ENCODE measurements at places on chromosomes 13 and 19. TPM values are rescaled to one million over a fixed set of nuclear protein-coding genes. Genes with fewer than 3 reads are reported as not detected.
A peak's percentile ranks its signal among the peaks of the same experiment; 100 is the strongest.

GRCh38 chr13:74305876-74306275 lies 171.7 kb upstream of the KLF12 start:
- DNase-seq = no peak

- peak; percentile 92 for DNase-seq
Measured at GRCh38 chr19:39031368-39032062, 834 bp downstream of the FBXO27 start.

The PSG6 gene
- not detected for total RNA-seq

DNA sequence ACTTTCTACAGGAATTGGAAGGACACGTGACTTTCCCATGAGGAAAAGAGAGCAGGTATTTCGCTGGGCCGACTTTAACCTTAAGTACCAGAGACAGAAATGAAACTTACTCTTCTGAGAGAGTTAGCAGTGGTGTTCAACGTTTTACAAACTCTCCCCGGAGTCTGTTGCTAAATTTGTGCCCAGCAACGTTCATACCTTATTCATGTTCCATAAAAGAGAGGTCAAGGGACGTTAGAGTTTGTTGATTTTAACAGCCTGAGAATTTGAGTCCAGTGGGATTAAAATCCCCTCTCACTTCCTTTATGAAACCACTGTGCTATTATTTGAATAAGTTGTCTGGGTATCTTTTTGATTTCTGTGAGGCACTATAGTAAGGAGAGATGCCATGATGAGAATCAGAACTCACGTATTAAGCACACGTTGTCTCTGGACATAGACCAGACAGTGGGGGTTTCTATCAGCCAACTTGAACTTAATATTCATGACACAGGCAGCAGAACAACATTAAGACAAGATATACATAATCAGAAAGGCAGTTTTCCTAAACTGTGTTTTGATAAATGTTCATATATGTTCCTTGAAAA lies 33.4 kb downstream of the SPRY2 start:
- no peak for DNase-seq

GRCh38 chr13:98307463-98308085 lies 130.5 kb upstream of the RNF113B start:
- DNase-seq = no peak

- peak; percentile 88 for DNase-seq
Measured at GRCh38 chr13:98482476-98483444, 94.1 kb downstream of the STK24 start.

DNA sequence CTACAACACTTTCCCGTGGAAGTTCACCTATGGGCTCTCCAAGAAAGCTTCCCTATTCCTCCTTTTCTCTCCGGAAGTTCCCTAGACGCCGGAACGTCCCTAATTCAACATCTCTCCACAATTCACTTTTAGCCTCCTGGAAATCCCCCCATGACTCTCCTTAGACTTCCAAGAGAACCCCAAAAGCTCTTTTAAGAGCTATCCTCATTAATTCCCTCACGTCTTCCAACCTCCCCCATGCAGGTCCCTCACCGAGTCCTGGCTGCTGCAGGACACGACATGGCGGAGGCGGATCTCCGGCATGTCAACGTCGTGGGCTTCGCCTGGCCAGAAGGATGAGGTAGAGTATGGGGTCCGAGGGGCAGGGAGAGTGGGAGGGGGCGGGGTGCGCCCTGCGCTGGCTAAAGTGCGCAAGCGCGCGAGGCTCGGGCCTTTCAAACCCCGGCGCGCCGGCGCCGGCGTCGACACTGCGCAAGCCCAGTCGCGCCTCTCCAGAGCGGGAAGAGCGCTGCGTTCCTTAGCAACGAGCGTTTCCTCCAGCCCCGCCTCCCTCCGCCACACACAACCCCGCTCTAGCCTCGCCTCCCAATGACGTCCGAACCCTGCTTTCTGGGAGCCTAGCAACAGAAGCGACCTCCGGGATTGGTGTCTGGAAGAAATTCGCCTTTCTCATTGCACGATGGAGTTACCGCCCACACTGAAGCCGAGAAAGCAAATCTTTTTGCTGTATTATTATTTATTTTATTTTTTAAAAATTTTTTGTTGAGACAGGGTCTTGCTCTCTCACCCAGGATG lies at the start of the genes PINLYP and XRCC1:
Gene PINLYP (plus strand): TSS at position 646 of the 795 bp plus-strand sequence. CDS start 1,391 bp downstream, outside the sequence.
Gene XRCC1 (minus strand): TSS at position 372 of the 795 bp plus-strand sequence. CDS start 69 bp downstream, at position 303.
- peak; percentile 98 for DNase-seq

DNA sequence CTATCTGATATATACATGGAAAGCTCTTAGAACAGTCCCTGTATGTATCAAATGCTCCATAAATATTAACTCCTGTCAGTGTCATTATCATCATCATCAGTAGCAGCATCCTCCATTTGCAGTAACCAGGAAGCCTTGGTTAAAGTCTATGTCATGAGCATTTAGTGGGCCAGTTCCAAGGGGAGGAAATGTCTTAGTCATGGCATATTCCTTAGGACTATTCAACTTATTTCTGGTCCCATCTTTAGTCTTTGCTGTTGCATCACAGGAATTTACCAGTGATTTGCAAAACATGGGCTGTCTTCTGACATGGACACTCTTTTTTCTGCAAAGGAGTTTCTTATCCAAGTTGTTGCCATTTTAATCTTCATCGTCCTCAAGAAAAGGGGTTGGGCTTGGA lies 98.4 kb downstream of the WDFY2 start:
- DNase-seq = no peak
